Stimulated activated CD8-positive, alpha-beta memory T cell treated with anti-CD3 and anti-CD28 coated beads, Interleukin-4, amount 100 ng/mL, for 4 hours (primary cell): ENCODE measurements at places on chromosomes 12 and 14.

GRCh38 chr14:46063872-46064271 lies 587.7 kb downstream of the RPL10L start:
- no peak for DNase-seq

DNA sequence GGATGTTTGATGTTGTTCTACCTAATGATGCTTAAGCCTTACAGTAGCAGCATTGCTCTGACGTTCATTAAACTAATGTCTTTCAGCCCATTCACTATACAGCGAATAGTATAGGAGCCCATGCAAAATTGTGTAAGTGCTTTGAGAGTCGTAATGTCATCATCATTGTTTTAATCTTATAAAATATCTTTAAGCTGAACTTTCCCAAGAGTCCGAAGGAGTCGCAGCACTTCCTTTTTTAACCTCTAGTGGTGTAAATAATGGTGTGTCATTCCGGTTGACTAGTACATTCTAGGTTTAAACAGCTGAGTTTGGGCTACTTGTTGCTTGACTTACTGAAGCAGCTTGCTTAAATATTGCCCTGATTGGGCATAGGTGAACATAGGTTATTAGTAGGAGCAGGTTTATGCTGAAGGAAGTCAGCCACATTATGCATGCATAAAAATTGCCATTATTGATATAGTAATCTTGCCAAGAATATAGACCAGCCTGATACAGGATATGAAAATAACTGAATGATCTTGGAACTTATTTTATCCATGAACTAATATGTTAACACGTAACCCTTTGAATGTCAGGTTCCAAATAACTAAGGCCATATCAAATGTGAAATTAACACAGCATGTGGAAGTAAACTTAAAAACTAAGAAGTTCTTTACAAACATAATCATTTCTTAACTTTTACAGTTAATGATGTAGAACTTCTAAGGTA lies 2.6 kb downstream of the WNK1 start:
- no peak for DNase-seq

DNA sequence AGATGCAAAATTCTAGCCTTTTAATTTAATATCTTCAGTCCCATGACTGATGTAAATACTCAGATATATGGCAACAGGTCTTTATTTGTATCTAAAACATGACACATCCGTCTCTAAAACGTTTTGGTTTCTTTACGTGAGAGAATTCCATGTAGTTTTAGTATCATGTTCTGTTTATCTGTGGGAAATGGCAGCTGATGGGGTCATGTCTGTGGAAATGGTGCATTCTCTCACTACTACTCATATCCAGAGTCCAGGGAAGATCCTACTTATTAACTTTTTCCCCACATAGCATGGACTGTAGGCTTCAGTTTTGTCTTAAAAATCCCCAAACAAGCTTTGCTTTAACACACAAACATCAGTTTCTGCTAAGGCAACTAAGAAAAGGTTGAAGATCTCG lies 53.8 kb downstream of the SPTLC2 start:
- DNase-seq, result no peak

GRCh38 chr12:69028941-69029729 lies 96.2 kb upstream of the CPM start:
- DNase-seq, result no peak

DNA sequence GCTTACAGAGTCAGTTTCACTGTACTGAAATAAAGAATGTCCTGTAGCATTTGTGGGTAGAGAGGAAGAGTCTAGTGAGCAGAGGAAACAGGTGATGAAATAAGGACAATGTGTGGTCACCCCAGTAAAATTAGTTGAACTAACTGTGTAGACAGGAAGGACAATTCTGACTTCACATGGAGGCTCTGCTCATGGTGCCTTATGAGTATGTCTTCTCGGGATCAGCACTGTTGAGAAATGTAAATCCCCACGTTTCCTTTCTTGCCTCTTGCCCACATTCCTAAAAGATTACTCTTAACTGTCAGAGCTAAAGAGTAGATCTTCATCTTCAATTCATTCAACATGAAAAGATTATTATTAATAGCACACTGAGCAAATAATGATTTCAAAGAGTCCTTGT lies 113.2 kb upstream of the FLRT2 start:
- DNase-seq, result no peak

DNA sequence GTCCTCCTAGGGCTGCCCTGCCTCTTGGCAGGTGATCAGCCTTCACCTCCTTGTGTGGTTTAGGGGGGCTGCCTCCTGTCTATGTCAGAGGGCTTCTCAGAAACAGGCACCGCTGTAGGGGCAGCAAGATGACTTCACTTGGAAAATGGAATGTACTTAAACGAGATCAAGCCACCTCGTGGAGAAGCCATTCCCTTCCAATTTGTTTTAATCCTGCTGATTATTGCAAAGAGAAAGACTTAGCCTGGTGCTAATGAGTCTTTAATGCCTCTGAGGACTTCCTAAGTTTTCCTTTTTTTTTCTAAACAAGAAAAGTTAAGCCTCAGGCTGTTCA lies 62.3 kb upstream of the RFLNA start:
- no peak for DNase-seq

DNA sequence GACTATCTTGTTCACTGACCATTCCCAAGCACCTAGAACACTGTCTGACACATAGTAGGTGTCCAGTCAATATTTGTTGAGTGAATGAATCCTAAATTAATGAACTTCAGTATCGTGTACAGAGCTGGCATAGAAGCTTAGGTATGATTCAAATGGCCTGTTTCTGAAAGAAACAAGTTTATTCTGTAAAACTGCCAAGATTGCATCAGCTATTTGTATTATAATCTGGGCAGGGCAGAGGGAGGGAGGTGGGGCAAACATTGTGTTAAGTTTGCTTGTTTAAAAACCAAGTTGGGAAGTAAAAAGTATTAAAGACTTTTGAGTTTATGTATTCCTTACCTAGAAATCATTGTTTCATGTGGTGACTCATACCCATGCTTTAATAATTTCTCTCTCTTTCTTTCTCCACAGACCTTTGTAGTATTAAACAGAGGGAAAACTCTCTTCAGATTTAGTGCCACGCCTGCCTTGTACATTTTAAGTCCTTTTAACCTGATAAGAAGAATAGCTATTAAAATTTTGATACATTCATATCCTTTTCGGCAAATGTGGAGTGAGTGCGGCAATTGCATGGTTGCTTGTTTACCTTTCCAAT lies 92.8 kb downstream of the SCN8A start:
- DNase-seq, result no peak

- no peak for DNase-seq
These were observed 41.3 kb upstream of the DUSP6 start for GRCh38 chr12:89393551-89394121.

DNA sequence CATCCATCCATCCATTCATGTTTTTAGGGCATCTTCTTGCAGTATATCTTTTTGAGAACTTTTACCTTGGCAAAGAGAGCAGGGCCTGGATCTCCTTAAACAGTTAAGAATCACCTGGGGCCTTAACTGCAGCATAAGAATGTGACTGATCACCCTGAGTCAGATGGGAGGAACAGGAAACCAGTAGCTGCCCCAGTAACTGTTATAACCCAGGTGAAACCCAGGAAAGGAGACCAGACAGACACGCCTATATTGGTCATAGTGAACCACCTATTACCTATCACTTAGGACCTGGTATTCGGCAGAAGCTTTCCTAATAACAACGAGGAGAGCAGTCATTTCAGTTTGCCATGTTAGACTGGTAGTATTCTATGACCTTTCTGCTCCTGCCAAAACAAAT lies 43.4 kb upstream of the NR2C1 start:
- DNase-seq, result no peak

DNA sequence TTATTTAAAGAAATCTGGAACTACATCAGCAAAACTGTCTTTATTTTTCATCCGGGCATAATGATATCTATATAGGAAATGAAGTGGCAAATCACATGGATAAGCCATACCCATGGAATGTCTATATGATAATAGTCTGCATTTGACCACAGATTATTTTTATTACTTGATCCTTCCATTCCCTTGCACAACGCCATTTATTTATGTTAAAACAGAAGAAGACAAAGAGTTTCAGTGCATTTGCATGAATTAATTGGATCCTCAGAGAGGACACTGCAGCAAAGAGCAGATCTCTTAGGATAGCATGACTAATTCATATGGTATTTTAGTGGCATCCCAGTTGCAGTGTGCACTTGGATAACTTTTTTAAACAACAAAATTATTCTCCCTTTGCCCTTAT lies 345.0 kb downstream of the CCDC91 start:
- no peak for DNase-seq
